Activated CD8-positive, alpha-beta memory T cell treated with anti-CD3 and anti-CD28 coated beads for 1 hour (primary cell): ENCODE measurements at places on chromosomes 12 and 14.

DNA sequence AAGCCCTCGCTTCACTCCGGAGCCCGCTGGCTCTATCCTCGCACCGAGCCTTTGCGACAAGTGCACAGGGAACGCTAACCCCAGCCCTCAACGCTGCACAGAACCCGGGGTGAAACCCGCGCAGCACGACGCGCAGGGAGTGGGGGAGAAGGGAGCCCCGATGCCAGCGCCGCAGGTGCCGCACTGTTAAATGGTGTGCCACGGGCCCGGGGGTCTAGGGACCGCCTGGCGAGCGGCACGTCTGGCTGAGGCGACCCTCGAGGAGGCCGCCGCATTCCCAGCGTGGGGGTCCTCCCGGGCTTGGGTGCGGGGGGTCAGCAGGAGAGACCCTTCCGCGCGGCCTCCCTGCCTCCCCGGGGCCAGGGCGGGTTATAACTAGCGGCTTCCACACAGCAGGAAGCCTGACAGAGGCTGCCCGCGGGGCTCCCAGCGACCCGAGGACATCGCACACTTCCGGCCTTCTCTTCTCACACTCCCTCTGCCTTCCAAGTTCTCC lies 23.8 kb upstream of the LRTM2 start:
- DNase-seq = no peak

GRCh38 chr14:26794731-26795130 lies 196.9 kb upstream of the NOVA1 start:
- DNase-seq = no peak

- peak; percentile 5 for DNase-seq
Observed at GRCh38 chr14:75427482-75428229, at the start of gene JDP2. Gene JDP2 (plus strand): TSS chr14:75428022. CDS start chr14:75437921, 9,899 bp downstream.

GRCh38 chr14:61602003-61602732 lies 93.1 kb upstream of the HIF1A start:
- no peak for DNase-seq

DNA sequence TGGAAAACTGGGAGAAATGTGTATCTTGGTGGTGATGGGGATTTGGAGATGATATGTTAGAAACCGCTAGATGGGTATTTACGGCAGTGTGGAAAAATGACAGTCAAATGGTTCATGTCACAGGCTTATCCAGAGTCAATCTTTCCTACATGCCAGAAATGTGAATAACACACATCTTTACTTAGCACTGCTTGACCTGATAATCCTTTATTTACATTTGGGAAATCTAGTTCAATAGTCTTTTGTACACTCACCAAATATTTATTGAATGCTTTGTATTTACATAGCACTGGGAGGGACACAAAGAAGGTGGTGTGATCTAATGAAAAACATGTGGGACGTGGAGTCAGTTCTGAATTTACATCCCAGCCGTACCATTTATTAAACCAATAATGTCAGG lies 208.2 kb downstream of the DIO2 start:
- DNase-seq = no peak

GRCh38 chr14:36757734-36758601 lies 96.3 kb downstream of the PAX9 start:
- DNase-seq = no peak

- DNase-seq = no peak
Observed at GRCh38 chr14:90053044-90053443, 8.8 kb upstream of the KCNK13 start.

GRCh38 chr14:94298130-94298529 lies 5.1 kb upstream of the SERPINA10 start:
- no peak for DNase-seq

DNA sequence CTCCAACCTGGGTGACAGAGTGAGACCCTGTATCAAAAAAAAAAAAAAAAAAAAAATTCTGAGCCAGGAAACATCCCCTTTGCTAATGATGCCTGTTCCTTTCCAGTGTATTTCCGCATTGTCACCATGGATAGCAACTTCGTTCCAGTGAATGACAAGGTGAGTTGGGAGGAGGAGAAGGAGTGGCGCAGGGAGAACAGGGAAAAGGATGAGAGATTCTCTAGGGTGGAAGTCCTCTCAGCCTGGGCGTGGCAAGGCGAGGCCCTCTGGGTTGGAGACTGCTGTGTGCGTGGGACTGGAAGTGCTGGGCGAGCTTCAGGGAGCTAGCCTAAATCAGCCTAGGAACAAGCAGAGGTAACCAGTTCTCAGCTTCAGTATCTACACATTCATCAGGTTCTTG lies 7.2 kb downstream of the A2ML1 start:
- no peak for DNase-seq

DNA sequence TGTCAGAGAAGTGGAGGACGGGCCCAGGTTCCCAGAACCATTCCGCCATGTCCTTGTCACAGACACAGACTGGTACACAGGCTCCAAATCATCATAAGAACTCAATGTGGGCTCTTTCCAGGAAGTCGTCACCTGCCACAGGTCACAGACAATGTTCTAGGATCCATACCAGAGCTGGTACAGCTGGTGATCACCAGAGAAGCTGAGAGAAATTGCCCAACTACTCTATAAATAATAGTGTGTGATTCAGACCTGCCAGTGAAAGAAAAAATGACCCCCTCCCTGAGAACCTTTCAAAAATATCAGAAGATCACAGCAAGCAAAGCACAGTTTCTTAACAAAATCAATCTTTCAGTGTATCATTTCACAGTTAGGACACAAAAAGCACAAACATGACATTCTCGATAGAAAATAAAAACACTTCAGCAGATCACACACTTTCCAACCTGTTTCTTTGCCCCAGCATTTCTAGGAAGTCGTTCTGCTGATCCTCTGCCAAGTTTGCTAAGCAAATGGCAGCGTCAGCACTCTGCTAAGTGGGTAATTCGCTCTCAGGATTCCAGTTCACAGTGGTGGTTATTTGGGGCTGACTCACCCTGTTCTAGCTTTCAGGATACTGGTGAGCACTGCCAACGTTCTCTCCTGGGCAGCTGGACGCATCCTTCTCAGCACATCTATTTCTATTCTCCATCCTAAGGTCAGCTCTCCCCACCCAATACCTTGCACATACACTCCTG lies 223.3 kb upstream of the SFSWAP start:
- no peak for DNase-seq

DNA sequence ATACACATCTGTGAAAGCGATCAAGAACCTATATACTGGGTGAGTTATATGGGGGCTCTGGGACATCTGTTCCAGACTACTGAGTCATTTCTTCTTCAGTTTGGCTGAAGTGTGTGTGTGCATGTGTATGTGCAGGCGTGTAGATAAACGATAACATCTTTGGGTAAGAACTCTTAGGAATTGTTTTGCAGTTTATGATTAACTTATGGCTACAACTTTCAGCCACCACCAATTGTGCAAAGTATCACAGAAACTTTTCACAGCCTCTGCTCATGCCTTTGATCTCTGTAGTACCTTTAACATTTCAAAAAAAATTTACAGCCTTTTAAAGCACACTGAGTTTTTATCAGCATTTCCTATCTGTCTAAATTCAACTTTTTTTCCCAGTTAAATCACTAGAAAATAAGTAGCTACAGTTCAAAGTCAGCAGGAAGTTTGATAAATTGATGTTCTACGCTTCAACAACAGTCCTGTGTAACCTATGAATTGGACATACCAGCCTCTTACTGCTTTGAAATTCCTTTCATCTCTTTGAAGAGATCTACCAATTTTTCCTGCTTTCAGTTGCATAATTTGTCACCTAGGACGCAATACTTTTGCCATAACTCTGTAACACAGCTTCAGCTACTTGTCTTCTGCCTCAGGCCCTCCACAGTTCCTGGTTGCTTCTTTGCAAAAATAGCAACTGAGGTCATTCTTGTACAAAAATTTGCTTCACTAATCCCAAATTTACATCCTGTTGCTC lies 43.0 kb downstream of the PPM1H start:
- DNase-seq = no peak

GRCh38 chr14:90545382-90545781 lies 148.6 kb downstream of the CALM1 start:
- DNase-seq = no peak

GRCh38 chr14:68250927-68251768 lies 431.6 kb downstream of the RAD51B start:
- no peak for DNase-seq

DNA sequence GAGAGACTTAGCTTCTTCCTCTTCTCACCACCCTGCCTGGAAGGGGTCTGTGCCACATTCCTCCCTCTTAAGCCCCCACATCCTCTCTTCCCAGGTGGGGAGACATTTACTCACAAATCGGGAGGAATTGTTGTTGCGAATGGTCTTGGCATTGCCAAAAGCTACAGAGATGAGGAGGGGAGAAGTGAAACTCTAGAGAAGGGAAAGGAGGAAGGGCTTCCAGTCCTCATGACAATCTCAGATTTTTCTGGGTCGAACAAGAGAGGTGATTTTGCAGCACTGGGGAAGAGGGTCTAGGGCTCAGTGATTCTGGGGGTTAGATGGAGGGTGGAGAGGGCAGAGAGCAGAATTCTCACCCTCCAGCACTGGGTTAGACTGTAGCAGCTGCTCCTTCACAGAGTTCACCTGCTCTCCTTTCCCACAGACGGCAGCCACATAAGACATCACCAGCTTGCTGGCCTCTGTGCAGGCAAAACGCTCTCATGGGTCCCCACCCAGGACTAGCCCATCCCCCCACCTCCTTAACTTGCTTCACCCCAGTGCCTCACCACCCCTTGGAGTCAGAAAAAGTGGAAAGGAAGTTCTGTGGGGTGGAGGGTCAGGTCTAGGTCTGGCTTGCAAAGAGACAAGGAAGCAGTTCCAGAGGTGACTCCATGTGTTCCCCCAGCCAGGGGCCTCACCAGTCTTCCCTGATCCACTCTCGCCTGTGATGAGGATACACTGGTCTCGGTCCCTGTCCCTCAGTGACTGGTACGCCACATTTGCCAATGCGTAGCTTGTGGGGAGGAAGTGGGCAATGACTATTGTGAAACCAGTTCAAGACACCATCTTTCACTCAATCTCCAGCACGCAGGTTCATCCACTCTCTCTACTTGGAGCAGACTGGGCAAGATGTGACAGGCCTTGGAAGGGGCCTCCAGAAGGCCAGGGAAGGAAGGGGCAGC lies 2.7 kb downstream of the MYO1A start:
- no peak for DNase-seq

GRCh38 chr14:38964630-38965029 lies 138.4 kb downstream of the SEC23A start:
- DNase-seq = no peak

DNA sequence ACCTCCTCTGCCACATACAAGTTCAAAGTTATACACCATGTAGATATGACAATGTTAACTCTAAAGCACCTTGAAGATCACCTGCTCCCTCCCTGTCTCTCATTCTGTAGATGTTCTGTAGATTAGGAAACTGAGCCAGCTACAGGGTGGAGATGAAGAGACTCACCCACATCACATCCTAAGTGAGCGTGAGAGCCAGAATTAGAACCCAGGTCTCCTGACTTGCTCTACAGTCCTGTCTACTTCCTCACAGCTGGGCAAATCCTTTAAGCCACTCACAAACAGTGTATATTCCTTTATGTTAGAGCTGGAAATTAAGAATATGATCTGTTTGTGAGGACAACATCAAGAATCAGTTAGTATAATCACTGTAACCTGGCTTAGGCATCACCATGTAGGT lies 1.8 kb downstream of the APPL2 start:
- no peak for DNase-seq

GRCh38 chr12:118326991-118327390 lies 45.7 kb downstream of the TAOK3 start:
- no peak for DNase-seq

DNA sequence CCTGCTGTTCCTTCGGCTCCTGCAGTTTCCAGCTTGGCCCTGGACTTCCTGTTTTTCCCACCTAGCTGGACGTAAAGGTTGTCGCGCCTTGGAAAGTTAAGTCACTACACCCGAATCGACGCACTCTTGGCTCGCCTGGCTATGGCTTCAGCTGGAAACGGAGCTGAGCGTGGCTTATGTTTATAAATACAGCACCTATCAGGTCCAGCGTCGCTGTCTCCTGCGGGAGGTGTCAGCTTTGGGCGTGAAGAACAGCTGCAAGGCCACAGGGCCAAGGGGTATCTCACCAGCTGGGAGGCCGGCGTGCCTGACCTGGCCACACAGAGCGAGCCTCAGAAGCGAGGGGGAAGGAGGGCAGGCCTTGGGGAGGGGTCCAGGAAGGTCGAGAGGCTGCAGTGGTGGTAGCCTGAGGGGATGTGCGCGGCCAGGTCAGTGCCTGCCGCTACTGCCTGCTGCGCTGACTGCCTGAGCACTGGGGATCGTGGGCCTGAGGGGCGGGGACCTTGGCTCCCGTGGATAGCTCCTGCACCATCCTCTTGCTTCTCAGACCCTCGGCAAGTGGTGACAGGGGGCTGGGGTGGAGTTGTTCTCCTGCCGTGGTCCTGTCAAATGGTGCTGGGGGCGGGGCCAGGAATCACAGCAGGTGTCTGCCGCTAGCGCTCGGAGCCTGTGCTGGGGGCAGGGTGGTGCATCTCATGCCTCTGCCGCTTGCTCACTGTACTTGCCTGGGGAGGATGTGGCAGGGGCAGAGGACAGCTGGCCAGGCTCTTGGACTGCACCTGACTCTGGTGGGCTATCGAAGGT lies 12.5 kb downstream of the PACS2 start:
- no peak for DNase-seq

DNA sequence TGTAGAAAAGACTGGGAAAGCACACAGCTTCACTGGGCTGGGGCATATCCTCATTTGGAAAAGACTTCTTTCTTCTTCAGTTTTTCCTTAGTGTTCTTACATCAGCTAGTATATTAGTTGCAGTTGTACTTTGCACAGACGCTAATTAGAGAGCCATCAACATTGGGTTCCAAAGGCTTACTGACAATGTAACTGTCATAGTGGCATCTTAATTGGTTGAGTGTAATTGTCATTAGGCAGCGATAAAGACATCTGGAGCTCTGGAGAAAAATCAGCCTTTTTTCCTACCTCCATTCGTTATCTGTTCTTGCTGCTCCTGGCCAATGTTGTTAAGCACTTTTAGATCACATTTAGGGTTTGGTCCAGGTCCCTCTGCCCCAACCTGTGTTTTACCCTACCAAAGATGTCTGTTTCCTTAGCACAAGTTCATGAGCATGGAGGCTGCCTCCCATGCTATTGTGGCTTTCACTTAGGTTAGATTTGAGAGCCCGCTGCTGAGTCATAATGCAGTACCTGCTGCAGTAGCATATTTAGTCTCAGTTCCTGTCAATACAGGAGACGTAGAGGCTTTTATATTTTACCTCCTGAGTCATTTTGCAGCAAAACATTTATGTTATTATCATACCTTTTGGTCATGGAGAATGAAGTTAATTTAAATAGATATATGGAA lies 49.2 kb downstream of the FBXW8 start:
- no peak for DNase-seq
